ENCODE measurements at places on chromosomes 12 and 14. TPM values are rescaled to one million over a fixed set of nuclear protein-coding genes. Genes with fewer than 3 reads are reported as not detected.

DNA sequence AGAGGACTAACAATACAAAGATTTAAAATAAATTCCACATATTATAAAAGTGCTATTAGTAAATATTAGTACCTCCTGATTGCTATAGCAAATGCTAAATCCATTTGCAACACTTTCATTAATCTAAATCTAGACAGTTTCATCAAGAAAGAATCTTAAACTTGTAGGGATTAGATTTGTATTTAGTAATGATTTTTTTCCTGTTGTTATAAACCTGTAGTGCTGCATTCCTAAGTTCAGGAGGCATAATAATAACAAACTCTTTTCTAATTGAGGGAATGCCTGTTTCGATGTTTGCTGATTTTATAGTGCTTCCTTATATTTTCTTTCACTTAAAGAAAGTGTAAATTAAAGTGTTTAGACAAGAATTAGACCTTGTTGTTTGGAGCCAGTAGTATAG, 166.1 kb downstream of the FOXA1 start:
- DNase-seq, result no peak
- H3K4me3 ChIP-seq, result no peak overlapping the region
- no peaks in the 10 kb centered on the region for H3K4me1 ChIP-seq
- no peak overlapping the region for H3K27ac ChIP-seq
- H3K27me3 ChIP-seq, result no peaks in the 10 kb centered on the region
- H3K36me3 ChIP-seq, result no peaks in the 10 kb centered on the region

GRCh38 chr12:82277582-82277981, 80.6 kb downstream of the CCDC59 start:
- H3K4me3 ChIP-seq, result no peak overlapping the region
- no peak for DNase-seq
- H3K36me3 ChIP-seq, result no peaks in the 10 kb centered on the region
- no peak overlapping the region for H3K27ac ChIP-seq
- H3K4me1 ChIP-seq, result no peaks in the 10 kb centered on the region

ACSS3 gene
- not detected for polyA plus RNA-seq

CCDC177 gene
- polyA plus RNA-seq, result not detected

PACS2 gene
- 3.3 TPM for polyA plus RNA-seq

- H3K36me3 ChIP-seq, result peaks cover 2% of the 10 kb centered on the region
- H3K27ac ChIP-seq, result no peak overlapping the region
- peaks cover 2% of the 10 kb centered on the region for H3K27me3 ChIP-seq
These were observed 86.6 kb downstream of the FOXN3 start for GRCh38 chr14:89330236-89331002.

GLS2 gene
- 0.57 TPM for polyA plus RNA-seq

JPH4 gene
- polyA plus RNA-seq, result not detected

GRCh38 chr12:64304571-64304970, 82.5 kb upstream of the KICS2 start:
- no peak overlapping the region for H3K27ac ChIP-seq
- H3K36me3 ChIP-seq, result no peaks in the 10 kb centered on the region
- no peaks in the 10 kb centered on the region for H3K27me3 ChIP-seq
- DNase-seq, result no peak
- no peaks in the 10 kb centered on the region for H3K4me1 ChIP-seq

DNA sequence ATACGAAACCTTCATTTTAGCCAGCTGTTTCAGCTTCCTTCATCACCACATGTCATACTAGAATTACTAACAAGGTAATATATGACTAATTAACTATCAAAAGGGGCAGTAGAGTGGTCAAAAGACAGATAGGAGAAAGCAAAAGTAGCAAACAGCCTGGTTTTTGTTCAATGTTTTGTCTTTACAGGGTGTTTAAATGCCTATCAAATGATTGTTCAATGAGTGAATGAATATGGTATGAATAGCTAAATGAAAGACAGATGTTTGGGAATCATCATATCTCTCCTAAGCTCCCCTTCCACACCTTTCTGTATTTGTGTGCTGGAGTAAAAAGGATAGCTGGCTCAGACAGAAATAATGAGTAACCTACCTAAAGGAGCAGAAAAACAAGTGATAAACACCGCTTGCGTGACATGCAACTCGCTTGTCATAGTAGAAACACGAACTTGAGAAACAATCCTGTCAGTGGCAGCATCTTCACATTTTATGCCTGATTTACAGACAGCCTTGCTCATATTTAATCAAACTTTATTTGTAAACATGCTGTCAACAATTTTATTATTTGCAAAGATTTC, 34.2 kb downstream of the ABCC9 start:
- no peaks in the 10 kb centered on the region for H3K36me3 ChIP-seq
- no peaks in the 10 kb centered on the region for H3K4me1 ChIP-seq
- no peak overlapping the region for H3K4me3 ChIP-seq
- no peak for DNase-seq

SLC4A8 gene
- 1.2 TPM for polyA plus RNA-seq

GRCh38 chr12:102759466-102759865, 157.6 kb downstream of the PAH start:
- no peak overlapping the region for H3K27ac ChIP-seq
- no peaks in the 10 kb centered on the region for H3K27me3 ChIP-seq
- no peak overlapping the region for H3K4me3 ChIP-seq
- no peaks in the 10 kb centered on the region for H3K4me1 ChIP-seq
- no peaks in the 10 kb centered on the region for H3K36me3 ChIP-seq

ERGIC2 gene
- polyA plus RNA-seq, result 71.3 TPM

DNA sequence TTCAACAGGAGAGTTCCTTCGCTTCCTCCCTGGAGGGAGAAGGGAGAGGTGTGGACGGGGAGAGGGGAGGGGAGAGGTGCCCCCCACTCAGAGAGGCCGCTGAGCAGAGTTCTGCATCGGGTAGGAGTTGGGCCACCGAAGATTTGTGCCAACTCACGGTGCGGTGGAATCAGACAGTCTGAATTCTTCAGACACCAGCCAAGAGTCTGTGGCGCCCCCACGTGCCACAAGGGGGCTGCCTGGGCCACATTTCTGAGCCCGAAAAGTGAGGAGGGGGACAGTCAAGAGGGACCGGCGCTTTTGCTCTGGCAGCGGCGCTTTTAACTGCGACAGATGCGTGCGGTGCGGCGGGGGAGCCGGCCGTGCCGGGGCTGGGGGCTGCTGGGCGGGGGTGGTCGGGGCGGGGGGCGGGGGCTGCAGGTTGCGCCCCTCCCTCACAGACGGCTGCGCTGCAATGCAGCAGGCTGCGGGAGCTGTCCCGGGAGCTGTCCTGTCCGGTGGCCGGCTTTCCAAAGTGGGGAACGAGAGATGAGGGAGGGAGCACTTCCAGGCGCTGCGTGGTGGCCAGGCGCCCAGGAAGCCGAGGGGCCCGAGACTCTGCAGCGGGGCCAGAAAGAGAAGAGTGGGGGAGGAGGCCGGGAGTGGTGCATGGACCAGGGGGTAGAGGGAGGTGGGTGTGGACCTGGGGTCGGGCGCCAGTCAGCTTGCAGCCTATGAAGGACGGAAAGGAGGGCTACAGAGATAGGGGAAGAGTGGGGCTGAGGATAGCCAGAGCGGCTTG, 975 bp upstream of the RTL1 start:
- no peaks in the 10 kb centered on the region for H3K4me1 ChIP-seq
- H3K27me3 ChIP-seq, result peaks cover 12% of the 10 kb centered on the region
- no peaks in the 10 kb centered on the region for H3K36me3 ChIP-seq
- no peak overlapping the region for H3K27ac ChIP-seq
- no peak overlapping the region for H3K4me3 ChIP-seq

RND1 gene
- polyA plus RNA-seq, result 1.7 TPM

- H3K27ac ChIP-seq, result no peak overlapping the region
- H3K27me3 ChIP-seq, result no peaks in the 10 kb centered on the region
- no peak for DNase-seq
- H3K4me3 ChIP-seq, result no peak overlapping the region
These were observed 54.9 kb downstream of the ATF7 start for GRCh38 chr12:53571295-53571694.

DNA sequence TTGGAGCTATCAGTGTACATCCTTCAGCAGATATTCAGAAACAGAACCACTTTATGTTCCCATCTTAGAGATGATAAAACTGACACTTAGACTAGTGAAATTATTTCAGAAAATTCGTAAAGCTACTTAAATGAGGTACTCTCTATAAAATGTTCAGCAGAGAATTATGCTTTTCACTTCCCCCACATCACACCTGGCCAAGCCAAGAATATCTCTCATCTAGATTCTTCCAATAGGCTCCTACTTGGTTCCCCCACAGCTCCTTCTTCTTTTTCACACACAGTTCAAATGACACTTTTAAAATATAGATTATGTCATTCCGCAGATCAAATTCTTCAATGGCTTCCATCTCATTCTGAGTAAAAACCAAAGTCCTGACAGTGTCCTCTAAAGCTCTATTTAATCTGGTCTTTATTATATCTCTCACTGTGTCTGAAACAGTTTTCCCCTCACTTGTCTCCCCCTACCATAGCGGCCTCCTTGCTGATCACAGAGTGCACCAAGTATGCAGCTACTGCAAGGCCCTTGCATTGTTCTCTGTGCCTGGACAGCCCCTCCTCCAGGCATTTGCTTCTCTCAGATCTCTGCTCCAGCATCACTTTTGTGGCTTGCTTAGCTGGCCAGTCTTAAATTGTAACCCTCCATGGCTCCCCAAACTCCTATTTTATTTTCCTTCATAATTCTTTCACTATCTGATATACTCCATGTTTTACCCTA, 736.8 kb upstream of the USP15 start:
- no peaks in the 10 kb centered on the region for H3K4me1 ChIP-seq
- no peaks in the 10 kb centered on the region for H3K36me3 ChIP-seq
- DNase-seq, result no peak
- H3K27me3 ChIP-seq, result peaks cover 9% of the 10 kb centered on the region
- no peak overlapping the region for H3K4me3 ChIP-seq
- no peak overlapping the region for H3K27ac ChIP-seq

GRCh38 chr12:88339966-88340365, 197.9 kb downstream of the TMTC3 start:
- H3K4me3 ChIP-seq, result no peak overlapping the region
- H3K27ac ChIP-seq, result no peak overlapping the region
- no peaks in the 10 kb centered on the region for H3K36me3 ChIP-seq
- no peaks in the 10 kb centered on the region for H3K4me1 ChIP-seq

TEX52 gene
- polyA plus RNA-seq, result not detected

KLHDC2 gene
- polyA plus RNA-seq, result 61.3 TPM

AICDA gene
- not detected for polyA plus RNA-seq
